ENCODE measurements at places on chromosomes 1 and 21. TPM values are rescaled to one million over a fixed set of nuclear protein-coding genes. Genes with fewer than 3 reads are reported as not detected.
A peak's percentile ranks its signal among the peaks of the same experiment; 100 is the strongest.

The WNT2B gene
- total RNA-seq = under 0.01 TPM

The KLHDC8A gene
- not detected for total RNA-seq

The SAMD13 gene
- 0.20 TPM for total RNA-seq

The VASH2 gene
- 0.44 TPM for total RNA-seq

The SEC16B gene
- total RNA-seq = 0.79 TPM

The RXRG gene
- not detected for total RNA-seq

The BRDT gene
- total RNA-seq = not detected

The KCNC4 gene
- total RNA-seq = 0.91 TPM

The DSTYK gene
- total RNA-seq = 5.3 TPM

The SDC3 gene
- total RNA-seq = 17.1 TPM

DNA sequence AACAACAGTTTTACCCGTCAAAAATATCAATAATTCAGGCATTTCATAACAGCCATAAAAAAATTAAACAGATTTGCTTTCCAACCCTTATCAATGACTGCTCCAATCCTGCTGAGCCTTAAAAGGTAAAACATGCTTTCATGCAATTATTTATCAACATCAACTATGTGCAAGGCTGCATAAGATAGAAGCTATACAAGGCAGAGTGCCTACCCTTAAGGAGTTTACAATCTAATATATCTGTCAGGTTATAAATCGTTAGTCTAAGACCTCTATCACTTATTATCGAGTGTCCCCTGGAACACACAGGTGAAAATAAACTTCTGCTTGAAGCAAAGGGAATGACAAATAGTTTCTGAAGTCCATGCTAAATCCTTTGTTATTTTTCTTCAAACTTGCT, 1.8 kb downstream of the ERRFI1 start:
- no peak for DNase-seq

DNA sequence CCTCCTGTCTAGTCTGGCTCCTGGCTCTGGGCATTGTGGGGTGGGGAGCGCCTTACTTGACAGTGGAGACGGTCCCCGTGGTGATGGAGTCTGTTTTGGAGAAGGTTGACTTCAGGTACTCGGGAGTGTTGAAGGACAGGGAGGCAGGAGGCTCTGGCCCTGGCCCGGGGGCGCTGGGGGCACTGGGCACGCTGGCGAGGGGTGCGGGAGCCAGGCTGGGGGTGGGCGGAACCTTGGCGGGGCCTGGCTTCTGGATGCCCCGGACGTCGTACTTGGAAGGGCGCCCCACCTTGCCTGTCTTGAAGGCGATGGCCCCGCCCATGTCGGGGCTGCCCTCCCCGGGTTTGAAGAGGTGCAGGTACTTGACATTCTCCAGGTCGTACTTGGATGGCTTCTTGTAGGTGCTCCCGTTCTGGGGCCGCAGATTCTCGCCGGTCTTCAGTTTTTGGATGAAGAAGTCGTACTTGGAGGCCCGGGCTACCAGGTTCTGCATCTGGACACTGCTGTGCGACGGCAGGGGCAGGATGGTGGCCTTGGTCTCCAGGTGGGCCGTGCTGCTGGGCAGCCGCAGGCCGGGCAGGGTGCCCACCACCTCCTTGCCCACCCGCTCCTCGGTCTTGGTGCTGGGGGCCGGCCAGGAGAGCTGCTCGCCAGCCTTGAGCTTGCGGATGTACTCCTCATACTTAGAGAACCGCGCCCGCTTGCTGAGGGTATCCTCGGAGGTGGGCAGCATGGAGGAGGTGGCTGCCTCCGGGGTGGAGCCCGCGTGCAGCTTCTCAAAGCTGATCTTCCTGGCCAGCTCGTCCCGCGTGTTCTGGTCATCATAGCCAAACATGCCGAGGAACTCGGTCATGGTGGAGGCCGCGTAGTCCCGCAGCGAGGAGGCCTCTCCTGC, 136.6 kb downstream of the CASZ1 start:
- no peak for DNase-seq

DNA sequence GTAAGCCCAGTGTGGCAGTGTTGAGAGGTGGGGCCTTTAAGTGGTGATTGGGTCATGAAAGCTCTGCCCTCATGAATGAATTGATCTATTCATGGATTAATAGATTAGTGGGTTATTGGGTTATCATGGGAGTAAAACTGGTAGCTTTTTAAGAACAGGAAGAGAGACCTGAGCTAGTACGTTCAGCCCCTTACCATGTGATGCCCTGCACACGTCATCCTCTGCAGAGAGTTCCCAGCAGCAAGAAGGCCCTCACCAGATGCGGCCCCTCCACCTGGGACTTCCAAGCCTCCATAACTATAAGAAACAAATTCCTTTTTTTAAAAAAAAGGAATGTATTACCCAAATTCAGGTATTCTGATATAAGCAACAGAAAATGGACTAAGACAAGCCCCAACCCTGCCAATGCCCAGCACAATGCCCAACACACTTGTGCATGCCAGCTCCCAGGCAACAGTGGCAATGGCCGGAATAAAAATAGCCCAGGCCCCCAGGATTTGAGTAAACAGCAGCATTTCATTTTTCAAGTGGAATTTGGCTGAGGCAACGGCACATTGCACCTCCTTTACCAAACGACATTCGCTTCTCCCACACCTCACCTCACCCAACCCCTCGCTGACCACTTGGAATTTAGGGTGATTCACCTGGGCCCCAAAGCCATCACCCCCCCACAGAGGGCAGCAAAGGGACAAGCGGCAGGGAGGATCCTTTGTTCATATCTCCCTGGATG, 215.9 kb downstream of the TOMM20 start:
- peak; percentile 63 for DNase-seq

GRCh38 chr1:161706482-161707347, at the start of gene FCRLA:
FCRLA (plus strand) TSS chr1:161707229; CDS start chr1:161707265, 36 bp downstream.
- DNase-seq = peak; percentile 97

- DNase-seq = no peak
Observed at GRCh38 chr1:216894494-216894893, 171.3 kb upstream of the ESRRG start.

DNA sequence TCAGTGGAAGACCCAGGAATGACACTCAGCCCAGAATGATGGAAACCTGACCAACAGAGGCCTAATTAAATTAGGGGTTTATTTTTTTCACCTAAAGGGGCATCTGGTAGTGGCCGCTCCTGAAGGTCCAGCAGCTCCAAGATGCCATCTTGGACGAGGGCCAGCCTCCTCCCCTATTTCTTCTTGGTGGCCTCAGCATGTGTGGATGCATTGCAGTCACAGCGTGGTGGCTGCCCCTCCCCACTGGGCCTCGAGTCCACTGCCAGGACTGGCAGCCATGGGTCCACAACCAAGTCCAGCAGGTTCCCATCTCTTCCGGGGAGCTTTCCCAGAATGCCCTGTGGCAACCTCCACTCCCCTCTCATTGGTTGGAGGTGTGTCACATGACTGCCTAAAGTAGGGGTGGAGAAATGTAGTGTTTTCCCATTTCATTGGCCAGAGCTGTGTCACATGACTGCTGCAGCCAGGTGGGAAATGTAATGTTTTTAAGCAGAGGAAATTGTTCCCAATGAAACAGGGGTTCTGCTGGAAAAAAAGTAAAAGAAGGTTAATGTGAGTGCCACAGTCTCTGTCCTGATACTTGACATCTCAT, 628.2 kb downstream of the PTPRU start:
- no peak for DNase-seq

DNA sequence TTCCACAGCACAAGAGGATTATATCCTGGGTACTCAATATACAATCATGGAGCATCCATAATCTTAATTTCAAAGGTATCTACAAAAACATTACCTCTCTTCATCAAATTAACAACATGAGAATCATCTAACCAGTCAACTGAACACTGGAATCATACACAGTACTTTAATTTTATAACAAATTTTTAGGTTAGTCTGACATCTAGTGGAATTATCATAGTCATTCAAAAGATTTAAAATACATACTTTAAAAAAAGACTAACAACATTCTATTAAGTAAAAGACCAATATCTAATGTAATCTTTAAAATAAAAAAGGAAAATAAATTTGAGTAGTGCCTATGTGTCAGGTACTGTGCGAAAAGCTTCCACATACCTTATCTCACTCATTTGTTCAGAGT, 16.8 kb upstream of the SH3GLB1 start:
- peak; percentile 30 for DNase-seq

DNA sequence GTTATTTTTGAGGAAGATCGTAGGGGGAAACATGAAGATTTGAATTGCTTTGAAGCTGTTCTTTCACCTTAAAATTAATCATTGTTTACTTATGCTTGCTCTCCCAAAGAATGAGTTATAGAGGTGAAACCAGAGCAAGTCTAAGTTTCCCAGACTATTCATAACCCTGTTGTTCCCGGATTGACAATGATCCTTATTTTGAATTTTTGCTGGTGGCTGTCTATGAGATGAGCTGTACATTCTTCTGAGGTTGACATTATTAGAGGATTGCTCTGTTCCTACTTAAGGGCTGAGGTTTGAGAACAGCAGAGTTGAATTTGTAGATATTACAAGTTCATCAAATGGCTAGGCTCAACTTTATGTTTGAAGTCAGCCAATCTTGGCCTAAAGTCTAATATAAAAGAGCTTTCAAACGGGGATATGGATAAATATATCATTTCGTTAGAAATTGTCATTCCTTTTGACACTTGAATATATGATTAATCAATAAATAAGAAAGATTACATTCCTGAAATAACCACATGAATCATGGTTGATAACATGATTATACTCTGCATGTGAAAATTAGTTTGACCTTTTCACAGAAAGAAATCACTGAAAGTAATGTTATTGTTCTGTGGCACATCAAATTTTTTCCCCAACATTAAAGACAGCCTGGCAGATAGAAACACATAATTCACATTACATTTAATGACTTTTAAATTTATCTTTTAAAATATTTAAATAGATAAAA, 19.1 kb upstream of the PDE4B start:
- DNase-seq = peak; percentile 30

GRCh38 chr21:38477226-38477625, 21.1 kb downstream of the ERG start:
- DNase-seq = peak; percentile 55

GRCh38 chr1:71054281-71054731, 6.7 kb upstream of the PTGER3 start:
- DNase-seq = no peak

DNA sequence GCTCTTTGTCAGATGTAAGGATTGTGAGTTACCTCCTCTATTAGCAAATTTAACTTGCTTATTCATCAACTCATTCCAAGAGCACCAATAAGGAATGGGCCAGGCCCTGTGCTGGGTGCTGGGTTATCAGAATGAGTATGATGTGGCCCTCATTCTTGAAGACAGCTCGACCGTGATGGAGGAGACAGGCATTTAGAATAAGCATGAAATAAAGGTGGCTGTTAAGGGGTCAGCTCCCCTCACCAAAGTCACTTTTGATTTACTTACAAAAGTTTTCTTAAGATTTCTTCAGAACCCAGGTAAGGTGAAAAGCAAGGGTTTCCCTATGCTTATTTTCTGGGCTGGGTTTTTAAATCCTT, 15.3 kb upstream of the PADI1 start:
- no peak for DNase-seq

GRCh38 chr1:244218220-244218619, 167.1 kb downstream of the ZBTB18 start:
- DNase-seq = no peak

GRCh38 chr1:211174375-211174774, 40.4 kb upstream of the KCNH1 start:
- DNase-seq = peak; percentile 32

GRCh38 chr1:205262731-205263171, 35.0 kb downstream of the TMCC2 start:
- DNase-seq = peak; percentile 57

DNA sequence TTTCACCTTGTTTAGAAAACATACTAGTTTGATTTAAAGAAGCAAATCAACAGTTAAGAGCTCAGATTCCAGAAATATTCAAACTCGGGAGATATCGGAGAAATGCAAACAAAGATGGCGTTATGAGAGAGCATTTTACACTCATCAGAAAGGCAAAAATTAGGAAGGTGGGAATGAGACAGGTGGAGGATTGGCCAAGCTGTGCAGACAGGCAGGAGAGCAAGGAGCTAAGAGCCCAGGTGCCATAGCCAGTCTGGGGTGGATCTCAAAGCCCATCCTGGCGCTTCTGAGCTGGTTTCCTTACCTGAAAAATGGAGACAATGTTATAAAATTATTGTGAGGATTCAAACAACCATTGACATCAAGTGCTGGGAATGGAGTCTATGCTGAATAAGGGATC, 19.6 kb upstream of the TARDBP start:
- DNase-seq = no peak

- peak; percentile 36 for DNase-seq
Observed at GRCh38 chr1:108880850-108881249, 4.1 kb downstream of the GPSM2 start.

DNA sequence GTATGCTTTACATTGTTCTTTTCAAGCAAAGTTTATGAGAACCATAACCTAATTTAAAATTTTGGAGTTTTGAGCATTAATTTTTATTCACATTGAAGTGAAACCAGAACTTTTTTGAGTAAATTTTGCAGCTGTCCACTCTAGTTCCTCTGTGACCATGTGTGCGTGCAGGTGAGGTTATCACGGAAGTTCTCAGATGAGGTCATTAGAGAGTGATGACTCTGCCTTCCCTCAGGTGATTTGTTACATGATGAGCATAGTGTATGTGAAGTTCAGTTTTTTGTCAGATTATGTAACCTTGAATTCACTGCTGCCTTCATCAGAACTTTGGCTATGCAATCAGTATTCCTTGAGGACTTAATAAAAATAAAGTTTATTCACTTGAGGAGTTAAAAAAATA, 828.2 kb downstream of the ADGRL2 start:
- DNase-seq = no peak

DNA sequence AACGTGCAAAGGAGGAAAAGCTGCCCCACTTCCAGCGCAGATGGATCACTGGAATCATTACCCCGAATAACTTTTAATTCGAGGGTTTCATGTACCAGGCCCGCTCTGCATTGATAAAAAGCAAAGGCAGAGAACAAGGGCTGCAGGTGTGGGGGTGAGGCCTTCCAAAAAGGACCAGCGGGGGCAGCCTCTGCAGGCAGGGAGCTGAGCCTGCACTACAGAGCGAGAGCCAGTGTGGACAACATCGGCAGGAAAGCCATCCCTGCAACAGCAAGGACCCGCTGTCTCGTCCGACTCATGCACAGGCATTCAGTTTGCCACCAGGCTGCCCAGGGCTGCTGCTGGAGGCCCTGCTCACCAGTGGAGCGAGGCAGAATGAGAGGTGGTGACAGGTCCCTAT, 27.1 kb upstream of the AJAP1 start:
- DNase-seq = no peak

DNA sequence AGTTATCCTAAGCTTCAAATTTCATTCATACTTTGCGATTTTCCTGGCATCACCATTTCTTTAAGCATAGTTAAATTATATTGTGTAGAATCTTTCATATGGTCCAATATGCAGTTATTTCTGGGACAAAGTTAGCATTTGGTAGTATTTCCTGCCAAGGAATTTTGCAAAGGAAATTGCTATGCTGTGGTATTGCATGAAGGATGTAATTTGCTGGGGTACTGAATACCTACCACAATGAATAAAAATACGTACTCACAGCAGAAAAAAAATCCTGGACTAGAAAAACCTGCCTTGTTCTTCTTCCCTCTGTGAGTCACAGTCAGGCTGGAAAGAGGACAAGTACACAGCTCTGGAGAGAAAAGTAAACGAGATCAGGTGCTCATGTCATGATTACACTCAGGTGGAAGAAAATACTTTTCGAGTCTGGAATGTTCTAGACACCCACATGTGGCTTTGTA, 241.2 kb downstream of the PTBP2 start:
- no peak for DNase-seq

Data from M059J (cell line).